ENCODE measurements at places on chromosomes 2 and 18.

DNA sequence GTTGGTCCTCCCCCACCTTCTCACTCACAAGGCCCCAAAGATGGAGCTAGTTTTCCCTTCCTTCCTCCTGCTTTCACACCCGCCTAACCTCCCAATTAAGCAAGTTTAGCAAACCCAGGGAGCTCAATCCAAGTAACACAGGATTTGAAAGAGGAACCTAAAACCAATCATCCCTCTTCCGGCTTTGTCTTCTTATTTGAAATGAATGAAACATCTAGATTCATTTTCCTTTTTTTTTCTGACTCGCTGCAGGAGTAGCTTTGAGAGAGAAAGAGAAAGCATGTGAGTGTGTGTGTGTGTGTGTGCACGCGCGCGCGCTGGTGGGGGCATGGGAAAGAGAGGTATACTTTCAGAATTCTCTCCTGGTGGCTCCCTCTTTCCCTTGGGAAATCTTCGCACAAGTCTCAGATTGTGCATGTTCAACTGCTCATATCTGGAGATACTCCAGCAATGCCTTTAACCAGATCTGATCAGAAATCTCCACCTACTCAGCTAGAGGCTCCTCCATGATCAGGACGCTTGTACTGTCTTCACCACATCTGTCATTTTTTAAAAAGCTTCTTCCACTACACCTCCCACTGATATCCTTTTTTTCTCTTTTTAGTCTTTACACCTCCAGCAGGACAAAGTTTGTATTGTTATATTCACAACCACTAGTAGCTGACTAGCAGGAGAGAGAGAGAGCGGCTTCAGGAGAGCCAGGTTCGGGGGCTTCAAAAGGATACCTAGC is 1.7 kb downstream of the SLC8A1 start:
- DNase-seq: peak; percentile 48

GRCh38 chr2:64423303-64423702 is 30.7 kb upstream of the LGALSL start:
- no peak for DNase-seq

- peak; percentile 40 for DNase-seq
Measured at GRCh38 chr2:234953116-234954031, 1.6 kb downstream of the SH3BP4 start.

DNA sequence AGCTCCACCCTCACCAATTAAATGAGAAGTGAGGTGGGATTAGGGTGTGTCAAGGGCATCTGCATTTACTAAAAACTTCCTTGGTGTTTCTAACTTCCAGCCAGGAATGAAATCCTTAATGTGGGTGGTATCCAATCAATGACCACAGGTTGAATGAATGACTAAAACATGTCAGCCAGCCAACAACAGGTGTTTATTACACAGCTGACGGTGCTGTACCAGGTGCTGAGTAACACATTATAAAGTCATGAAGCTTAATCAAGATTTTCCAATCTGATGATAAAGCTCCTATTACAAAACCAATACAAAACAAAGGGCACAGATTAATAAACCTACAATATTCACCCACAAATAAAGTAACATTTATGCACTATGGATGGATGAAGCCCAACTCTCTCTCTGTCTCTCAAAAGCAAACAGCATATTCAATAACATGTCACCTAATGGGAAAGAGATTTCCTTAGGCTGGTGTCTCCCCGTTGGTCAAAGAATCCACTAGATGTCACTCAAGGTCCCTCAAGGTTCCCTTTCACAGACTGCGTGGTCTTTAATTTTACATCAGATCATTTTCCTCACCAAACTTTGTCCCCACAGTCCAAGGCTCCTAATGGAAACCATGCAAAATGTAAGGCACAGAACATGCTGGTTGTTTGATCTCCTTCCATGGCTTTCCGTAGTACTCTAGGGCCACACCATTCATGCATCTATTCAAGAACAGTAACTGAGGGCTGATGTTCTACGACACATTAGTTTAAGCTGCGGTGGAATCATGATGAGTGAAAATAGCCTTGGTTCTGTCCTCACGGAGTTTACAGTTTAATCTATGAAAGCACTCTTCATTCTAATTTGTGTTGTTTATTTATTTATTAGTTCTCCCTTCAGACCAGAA is 6.4 kb upstream of the PTPN4 start:
- peak; percentile 54 for DNase-seq

DNA sequence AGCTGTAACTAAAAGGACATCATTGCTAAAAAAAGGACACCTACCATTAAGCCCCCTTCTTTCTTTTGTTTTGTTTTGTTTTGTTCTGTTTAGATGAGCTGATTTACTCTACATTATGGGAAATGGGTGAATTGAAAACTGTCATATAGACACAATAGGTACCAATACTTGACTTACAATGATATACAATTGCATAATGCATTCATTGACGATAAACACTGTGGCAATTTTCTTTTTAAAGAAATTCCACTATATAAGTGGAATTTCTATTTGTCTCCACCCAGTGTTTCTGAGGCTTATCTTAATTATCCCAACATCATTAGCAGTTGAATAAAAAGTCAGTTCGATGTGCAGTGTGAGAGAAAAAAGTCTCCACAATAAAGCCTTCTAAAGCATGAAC is 282.1 kb downstream of the BCL2 start:
- DNase-seq: no peak

DNA sequence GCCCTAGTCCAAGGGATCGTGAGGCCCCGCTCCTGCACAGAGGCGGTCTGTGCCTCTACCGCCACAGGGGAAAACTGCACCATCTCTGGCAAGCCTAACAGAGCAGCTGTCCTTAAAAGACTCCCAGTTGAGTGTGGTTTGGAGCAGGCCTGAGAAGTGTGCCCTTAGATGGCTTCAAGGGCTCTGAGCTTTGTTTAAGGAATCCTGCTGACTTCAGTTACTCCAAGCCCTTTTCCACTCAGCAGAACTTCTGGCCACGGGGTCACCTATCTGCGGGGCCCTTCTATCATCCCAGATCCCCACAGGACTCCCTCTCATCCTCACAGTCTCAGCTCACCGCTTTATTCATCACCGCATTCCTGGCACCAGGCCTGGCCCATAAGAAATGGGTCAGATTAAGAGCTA is 131.5 kb downstream of the CCDC74A start:
- DNase-seq: no peak

GRCh38 chr2:61645911-61646310 is 107.8 kb upstream of the XPO1 start:
- peak; percentile 72 for DNase-seq

Measured in A172 (cell line).